ENCODE measurements at places on chromosomes 1 and 21.

DNA sequence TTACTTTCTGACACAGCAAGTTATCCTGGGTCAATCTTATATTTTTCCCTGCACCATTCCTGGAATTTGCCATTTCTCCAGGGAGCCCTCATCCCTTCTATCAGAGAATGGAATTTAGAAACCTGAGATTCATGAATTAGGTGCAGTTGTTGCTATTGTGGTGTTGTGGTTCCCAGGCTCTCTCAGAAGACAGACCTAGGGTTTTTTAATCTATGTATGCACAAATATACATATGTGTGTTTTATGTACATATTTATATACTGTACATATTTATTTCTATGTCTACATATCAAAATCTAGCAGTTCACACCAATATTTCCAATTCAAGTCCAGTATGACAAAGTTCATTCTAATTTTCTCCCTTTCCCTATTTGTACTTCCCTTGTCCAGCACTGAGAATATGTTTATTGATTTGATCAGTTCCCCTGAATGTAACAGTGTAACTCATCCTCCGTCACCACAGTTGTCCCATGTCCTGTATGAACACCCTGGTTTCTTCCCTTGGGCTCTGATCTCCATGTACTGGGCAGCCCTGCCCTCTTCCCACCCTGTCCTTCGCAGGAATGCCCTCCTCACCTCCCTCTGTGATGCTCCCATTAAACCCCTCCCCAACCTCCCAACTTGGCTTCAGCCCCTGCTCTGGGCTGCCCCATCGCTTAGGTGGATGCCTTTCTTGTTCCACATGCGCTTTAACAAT, 145.5 kb downstream of the VPS13D start:
- no peak for DNase-seq

DNA sequence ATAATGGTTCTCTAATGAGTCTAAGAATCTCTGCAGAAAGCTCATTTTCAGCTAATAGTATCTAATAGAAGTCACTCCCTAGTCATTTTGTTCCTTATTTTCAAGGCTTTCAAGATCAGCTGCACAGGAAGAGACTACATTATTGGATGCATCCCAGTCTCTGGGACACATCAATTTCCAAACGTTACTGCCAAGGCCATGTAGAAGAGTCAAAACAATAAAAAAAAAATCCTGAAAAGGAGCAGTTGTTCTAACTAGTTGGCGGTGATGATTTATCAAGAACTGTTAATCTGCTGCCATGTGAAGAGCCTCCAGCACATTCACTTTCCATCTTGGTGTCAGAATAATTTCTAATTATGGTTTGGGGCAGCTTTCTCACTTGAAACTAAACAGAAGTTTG, 5.7 kb downstream of the DDAH1 start:
- no peak for DNase-seq

DNA sequence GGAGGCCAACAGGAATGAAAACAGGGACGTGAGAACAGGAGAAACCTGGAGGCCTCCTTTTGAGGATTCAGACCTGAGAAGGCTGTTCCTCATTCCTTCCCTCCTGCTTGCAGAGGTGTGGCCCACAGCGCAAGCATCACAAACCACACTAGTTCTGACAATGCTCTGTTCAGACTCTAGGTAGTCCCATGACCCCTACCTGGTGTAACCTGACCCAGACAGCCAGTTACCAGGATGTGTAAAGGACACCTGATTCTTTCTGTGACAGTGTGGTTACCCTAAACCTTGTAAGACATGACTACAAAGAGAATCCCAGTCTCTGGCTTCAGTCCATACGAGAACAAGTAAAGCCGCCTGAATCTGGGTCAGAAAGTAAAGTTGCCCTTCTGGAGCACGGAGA, 3.2 kb downstream of the MECR start:
- DNase-seq, result no peak

DNA sequence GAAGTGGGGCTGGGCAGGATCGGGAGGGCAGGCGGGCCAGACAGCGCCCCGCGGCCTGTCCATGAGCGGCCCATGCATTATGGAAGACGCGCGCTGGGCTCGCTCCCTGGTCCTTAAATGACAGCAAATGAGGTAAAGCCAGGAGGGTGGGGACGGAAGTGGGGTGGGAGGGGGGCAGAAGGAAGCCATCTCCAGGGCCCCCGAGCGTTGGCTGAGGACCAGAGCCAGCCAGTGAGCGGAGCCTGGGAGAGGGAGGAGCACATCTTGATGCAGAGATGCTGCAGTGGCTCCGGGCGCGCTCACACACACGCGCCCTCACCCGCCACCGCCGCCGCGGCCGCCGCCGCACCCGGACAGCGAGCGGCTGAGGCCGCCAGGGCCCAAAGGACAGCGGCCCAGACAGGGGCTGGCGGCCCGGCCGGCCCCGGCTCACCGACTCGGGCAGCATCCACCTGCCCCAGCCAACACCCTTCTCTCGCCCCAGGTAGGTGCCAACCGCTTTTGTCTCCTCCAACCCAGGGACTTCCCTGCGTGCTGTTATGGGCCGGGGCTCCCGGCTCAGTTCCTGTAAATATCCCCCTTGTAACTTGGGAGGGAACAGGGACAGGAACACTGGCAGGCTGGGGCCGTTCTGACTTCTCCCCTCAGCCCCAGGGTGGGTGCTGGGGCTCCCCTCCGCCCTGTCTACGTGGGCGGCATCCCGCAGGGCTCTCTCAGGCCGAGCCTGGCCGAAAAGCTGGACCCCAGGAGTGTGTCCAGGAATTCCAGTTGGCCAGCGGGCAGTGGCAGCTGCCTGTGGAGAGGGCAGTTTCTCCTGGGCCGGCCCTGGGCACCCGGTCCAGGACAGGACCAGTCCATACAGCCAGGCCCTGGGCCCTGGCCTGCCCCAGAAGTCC, at the start of gene CNTN2:
TSS of gene CNTN2 (plus strand) at position 302 of the 896 bp plus-strand sequence. CDS start 9,974 bp downstream, outside the sequence.
- DNase-seq, result no peak

- no peak for DNase-seq
Measured at GRCh38 chr1:35544976-35545375, 12.2 kb downstream of the KIAA0319L start.

DNA sequence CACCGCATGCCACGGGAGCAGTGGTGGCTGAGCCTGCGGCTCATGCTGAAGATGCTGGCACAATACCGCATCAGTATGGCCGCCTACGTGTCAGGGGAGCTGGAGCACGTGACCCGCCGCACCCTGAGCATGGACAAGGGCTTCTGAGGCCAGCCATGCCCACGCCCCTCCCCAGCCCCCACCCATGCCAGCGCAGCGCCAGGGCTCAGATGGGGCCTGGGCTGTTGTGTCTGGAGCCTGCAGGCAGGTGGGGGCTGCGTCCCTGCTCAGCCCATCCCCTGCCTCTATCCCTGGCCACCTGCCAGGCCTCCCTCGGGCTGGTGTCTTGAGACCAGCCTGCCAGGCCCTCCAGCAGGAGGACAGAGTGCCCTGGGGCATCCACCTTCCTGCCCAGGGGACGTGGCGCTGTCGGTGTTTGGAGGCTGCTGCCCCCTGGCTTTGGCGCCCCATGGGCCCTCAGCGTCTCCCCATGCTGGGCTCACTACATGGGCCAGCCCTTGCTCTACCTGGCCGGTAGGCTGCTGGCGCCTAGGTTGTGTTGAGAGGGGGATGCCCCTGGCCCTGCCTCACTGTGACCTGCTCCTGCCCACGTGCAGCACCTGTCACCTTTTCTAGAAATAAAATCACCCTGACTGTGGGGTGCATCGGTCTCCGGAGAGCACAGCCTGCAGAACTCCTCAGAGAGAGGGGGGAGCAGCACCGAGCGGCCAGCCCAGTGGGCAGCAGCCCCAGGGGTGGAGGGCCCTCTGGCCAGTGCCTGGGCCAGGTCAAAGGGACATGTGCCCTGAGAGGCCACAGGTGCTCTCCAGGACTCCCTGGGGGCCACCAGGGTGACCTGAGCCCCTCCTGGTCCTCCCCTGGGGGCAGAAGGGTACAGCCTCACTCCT, 12.2 kb downstream of the CFAP410 start:
- no peak for DNase-seq

DNA sequence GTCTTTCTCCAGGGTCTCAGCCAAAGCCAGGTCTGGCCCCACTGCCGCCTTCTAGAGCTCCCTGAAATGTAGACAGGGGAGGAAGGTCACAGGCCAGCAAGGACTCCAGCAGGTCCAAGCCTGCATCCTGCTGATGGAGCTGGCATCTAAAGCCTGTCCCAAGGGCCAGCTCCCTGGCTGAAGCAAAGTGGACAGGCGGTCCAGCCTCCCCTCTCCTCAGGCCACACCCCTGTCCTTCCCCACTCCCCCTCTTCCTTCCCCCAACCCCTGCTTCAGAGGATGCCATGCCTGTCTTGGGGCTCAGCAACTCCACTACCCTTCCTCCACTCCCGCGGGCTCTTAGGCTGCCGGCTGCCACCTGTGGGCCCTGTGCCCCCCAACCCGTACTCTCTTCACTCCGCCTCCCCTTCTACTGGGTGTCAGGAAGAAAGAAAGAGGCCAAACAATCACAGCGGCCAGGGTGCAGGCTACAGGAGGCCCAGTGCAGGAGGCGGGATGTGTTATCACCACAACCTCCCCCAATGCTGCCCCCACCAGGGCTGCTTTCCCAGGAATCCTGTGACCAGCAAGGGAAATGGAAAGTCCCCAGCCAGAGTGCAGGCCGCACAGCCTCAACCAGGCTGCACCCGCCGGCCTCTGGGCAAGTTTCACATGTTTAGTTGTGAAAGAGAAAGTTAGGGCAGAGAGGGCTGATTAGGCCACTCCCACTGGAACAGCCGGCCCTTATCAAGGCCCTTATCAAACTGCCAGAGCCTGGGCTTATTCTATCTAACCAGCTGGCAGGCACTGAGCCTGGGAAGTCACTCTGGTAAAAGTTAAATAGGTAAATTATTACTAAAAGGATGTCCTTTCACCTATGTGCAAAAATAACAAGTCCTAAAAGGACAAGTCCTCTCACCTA, 34.1 kb downstream of the ACOT7 start:
- DNase-seq, result no peak

GRCh38 chr1:91582431-91582921, 81.8 kb downstream of the CDC7 start:
- peak; percentile 98 for DNase-seq

DNA sequence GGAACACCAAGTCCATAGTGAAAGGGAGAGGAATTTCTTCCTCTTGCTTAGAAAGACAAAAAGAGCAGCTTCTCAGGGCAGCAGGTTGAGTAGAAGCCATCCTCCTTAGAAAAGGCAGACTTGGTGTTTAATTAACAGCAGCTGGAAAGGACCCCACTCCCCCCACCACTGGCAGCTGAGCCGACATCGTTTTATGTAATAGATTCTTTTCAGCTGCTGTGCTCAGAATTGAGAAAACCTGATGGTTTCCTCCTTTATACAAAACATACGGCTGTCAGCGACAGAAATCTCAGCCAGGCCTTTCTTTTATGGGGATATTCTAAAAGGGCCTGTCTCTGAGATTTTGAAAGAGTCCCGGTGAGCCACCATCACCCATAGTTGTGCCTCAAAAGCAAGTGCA, 49.9 kb downstream of the MAN1C1 start:
- DNase-seq, result no peak

DNA sequence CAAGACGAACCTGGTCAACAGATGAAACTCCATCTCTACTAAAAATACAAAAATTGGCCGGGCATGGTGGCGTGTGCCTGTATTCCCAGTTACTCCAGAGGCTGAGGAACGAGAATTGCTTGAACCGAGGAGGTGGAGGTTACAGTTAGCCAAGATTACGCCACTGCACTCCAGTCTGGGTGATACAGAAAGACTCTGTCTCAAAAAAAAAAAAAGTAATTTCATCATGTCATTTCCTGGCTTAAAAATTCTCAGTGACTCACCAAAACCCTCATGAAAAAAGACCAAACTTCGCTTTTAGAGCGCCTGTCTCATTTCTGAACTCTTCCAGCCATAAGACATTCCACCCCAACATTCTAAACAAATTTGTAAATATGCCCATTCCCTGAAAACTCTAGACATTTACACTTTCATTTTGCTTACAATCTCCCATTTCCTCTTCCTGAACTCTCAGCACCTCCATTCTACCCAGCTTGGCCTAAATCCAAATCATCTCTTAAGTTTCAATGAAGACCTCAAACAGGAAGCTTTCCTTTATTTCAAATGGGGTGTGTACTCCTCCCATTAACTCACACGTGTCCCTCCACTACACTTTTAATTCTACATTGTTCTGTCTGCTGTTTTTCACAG, 50.5 kb upstream of the PRRC2C start:
- peak; percentile 62 for DNase-seq

DNA sequence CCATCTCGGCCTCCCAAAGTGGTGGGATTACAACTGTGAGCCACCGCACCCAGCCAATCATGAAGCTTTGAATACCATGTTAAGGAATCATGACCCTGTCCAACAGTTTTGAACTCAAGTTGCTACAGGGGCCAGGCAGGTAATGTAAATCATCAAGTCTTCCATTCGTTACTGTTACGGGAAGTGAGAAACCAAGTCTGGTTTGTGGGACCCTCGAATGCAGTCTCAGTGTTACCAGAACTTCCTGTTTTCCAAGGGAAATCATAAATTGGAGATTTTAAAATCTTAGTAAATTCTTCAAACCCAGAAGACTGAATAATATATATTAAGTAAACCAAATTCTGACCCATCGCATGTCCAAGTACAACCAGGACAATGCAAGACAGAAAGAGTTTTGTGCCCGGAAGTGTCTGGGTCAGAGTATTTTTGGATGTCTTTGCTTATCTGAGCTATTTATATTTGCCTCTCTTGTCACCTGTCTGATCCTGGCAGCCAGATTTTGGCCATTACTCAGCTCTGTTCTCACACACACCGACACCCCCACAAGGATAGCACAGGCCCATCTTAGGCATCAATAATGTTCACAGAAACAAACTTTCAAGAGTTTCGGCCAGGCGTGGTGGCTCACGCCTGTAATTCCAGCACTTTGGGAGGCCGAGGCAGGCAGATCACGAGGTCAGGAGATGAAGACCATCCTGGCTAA, 8.8 kb downstream of the ATP5IF1 start:
- no peak for DNase-seq

- DNase-seq, result no peak
Measured at GRCh38 chr1:83017276-83017675, 981.7 kb downstream of the TTLL7 start.

- DNase-seq, result no peak
Measured at GRCh38 chr1:59593798-59594790, 220.7 kb upstream of the HOOK1 start.

DNA sequence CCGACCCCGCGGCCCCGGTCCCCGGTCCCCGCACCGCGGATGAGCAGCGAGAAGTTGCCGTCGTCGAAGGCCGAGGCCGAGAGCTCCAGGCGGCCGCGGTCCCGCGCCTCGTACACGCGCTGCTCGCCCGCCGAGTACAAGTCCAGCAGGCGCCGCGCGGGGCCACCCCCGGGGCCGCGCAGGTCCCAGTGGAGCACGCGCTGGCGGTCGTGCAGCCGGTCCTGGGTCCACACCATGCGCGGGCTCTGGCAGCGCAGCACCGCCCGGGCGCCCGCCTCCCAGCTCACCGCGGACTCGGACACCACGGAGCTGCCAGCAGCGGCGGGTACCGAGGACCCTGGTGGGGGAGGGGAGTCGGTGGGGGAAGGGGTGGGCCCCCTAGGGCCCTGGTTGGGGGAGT, 2.9 kb downstream of the MXRA8 start:
- DNase-seq, result no peak

DNA sequence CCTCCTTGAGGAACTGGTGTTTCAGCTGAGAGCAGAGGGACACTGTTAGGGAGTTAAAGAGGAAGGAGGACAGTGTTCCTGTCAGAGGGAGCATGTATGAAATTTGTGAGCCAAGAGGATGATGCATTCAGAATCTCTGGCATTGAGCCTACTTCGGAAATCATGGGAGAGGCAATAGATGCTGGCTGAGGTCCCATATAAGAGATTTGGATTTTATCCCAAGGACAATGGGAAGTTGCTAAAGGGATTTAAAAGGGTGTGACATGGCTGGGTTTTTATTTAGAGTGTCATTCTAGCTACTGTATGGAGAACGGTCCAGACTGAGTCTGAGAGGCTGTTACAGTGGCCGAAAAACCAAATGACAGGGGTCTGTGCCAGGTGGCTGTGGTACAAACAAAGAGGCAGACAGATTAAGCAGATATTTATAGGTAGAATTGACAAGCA, 403.2 kb upstream of the B3GALT2 start:
- no peak for DNase-seq

Measured in HS-27A (cell line).